ENCODE measurements at places on chromosomes 7 and 10.
A peak's percentile ranks its signal among the peaks of the same experiment; 100 is the strongest.

GRCh38 chr10:125118011-125118611, 42.3 kb downstream of the CTBP2 start:
- DNase-seq: no peak

GRCh38 chr10:63155388-63156020, 22.4 kb downstream of the NRBF2 start:
- no peak for DNase-seq

DNA sequence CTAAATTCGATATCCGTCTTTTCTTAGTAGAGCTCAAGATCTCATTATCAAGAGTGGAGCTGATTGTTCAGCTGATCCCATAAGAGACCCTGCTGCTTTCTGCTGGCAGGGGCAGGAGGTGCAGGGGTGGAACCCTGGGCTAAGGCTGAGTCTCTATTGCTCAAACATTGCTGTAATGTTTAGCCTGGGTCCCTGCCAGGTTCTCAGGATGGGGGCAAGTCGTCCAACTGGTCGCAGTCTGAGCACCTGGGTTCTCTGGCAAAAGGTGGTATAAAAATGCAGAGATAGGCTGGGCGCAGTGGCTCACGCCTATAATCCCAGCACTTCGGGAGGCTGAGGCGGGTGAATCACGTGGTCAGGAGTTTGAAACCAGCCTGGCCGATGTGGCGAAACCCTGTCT, 62.0 kb upstream of the NRBF2 start:
- DNase-seq: no peak

- peak; percentile 32 for DNase-seq
Observed at GRCh38 chr10:132223156-132223590, 36.4 kb downstream of the DPYSL4 start.

- no peak for DNase-seq
Observed at GRCh38 chr10:81838950-81839349, 36.0 kb upstream of the NRG3 start.

GRCh38 chr7:127438836-127439235, 46.3 kb upstream of the ZNF800 start:
- DNase-seq: no peak

DNA sequence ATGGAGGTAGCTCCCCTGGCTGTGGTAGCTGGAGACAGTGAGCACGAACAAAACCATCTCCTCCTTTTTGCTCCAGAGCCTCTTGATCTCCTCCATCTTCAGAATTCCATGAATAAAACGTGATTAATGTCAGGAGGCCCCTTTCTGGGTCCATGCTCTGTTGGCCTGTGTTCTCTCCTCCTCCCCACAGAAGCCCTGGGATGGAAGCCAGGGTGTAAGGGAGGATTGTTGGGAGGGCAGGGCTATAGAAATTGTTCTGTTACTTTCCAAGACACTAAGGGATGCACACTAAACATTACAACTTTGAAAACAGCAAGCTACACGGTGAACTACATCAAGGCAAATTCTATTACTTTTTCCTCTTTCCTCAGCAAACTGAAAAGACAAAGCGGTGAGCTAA, 96.3 kb downstream of the RNF216 start:
- DNase-seq: no peak

- no peak for DNase-seq
Observed at GRCh38 chr7:1083729-1084657, 3.9 kb upstream of the GPER1 start.

- no peak for DNase-seq
Observed at GRCh38 chr7:20152511-20152910, 64.7 kb downstream of the MACC1 start.

DNA sequence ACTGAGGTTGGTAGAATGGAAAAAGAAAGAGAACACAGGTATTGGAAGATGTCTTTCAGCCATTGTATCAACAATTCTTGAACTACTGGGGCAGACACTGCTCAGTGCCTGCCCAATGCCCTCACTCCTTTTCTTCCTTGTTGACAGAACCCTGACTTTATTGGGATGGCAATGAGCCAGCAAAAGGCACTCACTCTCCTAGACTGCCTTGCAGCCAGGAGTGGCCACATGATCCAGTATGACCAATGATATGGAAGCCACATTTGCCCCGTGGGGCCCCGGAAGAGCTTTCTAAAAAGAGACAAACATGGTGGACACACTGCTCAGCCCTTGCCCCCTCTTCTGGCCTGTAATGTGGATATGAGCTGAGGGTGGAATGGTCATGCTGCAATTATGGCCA, 88.6 kb upstream of the ZNF716 start:
- DNase-seq: no peak

DNA sequence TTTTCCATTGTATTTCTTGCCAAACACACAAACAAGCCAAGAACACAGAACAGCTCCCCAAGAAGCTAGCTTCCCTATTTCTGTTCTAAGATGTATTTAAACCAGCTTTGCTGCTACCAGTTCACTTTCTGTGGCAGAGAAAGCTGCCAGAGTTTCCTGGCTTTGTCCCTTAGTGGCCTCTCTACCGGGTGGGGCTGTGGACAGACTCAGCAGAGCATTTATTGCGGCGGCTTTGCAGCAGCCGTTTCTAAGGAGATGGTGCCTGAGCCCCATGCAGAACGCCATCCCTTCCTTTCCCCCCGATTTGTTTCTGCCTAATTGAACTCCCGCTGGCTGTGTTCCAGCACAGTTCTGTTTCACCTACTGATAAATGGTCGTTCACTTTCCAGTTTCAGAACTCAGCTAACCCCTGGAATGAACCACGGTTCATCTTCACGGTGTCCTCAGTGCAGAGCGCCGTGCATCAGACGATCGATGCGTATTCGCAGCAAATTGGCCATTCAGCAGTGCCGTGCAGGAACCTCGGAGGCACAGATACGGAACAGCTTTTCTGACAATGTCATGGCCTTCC, 33.8 kb upstream of the SFMBT2 start:
- no peak for DNase-seq

DNA sequence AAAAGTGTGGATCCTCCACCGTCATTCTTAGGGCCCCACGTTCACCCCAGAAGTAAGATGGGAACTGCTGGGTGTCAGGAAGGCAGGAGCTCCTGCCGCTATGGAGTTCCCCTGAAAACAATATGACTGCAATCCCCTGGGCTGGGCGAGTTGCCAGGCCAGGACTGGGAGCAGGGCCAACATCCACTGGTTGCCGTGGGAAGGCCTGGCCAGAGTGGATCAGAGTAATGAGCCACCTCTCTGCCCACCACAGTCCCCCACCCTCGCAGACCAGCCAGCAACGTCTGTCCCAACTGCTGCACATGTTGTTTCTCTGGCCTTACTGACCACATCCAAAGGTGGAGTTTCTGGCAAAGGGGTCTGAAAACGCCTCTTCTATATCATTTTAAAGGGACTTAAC, 86.6 kb downstream of the STRA8 start:
- DNase-seq: peak; percentile 29

DNA sequence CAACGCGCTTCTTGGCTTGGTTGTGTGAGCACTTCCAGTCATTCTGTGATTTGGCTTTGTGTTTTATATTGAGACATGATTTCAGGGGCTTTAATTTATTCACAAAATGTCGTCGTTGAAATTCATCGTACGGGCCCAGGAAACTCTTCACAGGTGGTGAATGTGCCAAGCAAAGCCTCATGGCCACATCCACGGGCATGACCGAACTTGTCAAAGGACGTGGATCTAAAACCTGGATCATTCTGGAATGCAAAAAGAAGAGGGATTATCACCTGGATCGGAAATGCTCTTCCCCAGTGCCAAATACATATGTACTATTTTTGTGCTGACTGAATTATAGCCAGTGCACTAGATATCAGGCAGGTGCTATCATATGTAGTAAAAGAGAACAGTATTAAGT, 2.2 kb downstream of the PPP1R3C start:
- no peak for DNase-seq

DNA sequence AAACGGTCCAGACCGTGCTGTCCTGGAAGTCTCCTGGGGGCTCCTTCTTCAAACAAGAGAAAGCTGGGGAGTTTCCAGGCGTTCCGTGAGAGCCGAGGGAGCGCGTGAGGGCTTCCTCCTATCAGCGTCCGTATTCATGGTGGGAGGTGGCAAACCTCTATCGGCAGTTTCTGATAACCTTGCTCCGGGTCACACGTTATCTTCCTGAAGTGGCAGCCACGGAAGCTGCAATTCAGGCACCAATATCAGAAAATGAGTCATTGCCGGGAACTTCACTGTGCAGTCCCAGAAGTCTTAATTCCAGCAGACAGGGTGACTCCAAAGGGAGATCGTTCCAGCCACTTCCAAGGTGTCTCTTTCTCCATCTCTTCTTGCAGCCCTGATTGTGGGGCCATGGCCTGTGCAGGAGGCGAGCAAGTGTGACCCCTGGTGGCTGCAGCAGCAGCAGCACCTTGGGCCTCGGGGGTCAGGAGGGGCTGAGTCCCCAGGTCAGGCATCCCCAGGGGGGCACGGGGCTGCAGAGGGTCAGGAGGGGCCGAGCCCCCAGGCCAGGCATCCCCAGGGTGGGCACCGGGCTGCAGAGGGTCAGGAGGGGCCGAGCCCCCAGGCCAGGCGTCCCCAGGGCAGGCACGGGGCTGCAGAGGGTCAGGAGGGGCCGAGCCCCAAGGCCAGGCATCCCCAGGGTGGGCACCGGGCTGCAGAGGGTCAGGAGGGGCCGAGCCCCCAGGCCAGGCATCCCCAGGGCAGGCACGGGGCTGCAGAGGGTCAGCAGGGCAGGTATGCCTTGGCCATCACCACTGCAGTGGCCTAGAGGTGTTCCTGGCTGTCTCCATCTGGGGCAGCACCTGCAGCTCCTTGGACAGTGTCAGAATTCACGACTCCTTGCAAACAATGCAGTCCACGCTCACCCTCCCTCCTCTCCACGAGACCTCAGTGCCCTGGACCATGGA, 538.7 kb downstream of the DNAJB6 start:
- DNase-seq: no peak

GRCh38 chr10:49666054-49666615, 13.3 kb upstream of the C10orf53 start:
- DNase-seq: peak; percentile 1

- DNase-seq: peak; percentile 37
Observed at GRCh38 chr7:140562926-140563481, 77.6 kb downstream of the DENND2A start.

DNA sequence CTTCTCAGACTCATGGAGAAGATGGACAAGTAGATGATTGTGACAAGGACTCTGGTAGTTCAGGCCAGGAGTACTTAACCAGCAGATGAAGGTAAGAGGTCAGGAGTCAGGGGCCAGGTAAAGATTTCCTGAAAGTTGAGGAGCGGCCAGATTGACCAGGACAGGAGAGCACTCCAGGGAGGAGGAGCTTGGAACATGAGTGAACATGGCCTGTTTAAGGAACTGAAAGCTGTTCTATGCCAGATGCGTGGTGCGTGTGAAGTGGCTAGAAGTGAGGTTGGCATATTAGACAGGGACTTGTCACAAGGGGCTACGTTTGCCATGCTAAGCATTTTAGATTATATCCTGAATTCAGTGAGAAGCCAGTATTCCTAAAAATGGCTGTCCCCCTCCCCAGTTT, 157.2 kb downstream of the WNT2 start:
- no peak for DNase-seq

- DNase-seq: no peak
Observed at GRCh38 chr10:131892806-131893675, 7.8 kb upstream of the PPP2R2D start.

DNA sequence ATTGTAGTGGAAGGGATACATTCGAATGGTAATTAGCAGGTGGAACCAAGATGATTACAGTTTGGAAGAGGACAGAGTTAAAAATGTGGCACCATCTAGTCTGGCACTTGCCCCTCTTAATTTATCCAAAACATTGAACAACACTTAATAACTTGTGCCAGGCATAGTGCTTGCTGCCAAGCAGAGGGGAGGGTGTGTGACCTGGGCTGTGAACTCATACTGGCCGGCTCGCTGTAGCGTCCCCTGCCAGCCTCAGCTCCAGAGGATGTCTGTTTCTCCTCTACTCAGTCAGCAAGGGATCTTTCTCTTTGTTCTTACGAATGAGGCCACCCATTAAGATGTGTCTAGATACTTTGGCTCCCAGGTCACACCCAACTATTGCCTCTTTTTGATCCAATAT, 179.4 kb upstream of the INHBA start:
- no peak for DNase-seq
